NK-92 treated with Interleukin-12 subunit alpha and Interleukin-12 subunit beta, amount 100 ng/mL, for 24 hours (cell line): ENCODE measurements at places on chromosomes 1 and 21.

- no peak for DNase-seq
Observed at GRCh38 chr1:173276922-173277800, 70.0 kb upstream of the TNFSF4 start.

DNA sequence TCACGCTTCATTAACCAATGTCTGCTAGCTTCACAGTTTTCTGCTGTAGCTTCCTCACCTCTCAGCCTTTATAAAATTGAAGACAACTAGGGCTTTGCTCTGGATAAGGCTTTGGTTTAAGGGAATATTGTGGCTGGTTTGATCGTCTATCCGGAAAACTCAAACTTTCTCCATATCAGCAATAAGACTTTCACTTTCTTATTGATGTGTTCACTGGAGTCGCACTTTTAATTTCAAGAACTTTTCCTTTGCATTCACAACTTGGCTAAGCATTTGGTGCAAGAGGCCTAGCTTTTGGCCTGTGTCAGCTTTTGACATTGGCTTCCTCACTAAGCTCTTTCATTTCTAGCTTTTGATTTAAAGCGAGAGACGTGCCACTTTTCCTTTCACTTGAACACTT is 12.9 kb downstream of the COA6 start:
- DNase-seq = no peak

GRCh38 chr21:33033961-33034413 is 8.3 kb downstream of the OLIG2 start:
- no peak for DNase-seq

GRCh38 chr21:39314143-39315027 is 953 bp upstream of the BRWD1 start:
- peak; percentile 55 for DNase-seq

GRCh38 chr1:168288311-168289052 is 7.8 kb downstream of the TBX19 start:
- no peak for DNase-seq

- DNase-seq = no peak
Observed at GRCh38 chr1:186689376-186689775, 9.2 kb upstream of the PTGS2 start.

GRCh38 chr1:30161953-30162352 is 561.4 kb downstream of the MATN1 start:
- no peak for DNase-seq

- DNase-seq = no peak
Observed at GRCh38 chr1:30521261-30521865, 202.0 kb downstream of the MATN1 start.

- DNase-seq = no peak
Observed at GRCh38 chr1:20278692-20279130, 12.0 kb upstream of the VWA5B1 start.

DNA sequence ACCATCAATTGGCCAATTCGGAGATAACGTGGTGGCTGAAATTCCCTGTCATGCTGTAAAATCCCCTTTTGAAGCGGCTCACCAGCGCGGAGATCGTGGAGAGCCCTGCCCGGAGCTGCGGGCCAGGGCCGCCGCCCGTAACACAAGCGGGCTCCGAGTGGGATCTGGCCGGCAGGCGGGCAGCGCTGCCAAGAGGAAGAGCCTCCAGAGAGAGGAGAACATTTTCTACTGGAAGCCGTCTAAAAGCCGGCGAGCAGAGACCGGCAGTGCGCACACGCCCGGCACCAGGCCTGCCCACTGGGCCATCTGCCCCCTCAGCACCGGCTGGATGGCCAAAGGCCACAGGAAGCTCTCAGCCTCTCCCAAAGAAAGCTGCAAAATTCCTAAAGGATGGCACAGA is 15.5 kb downstream of the SSBP3 start:
- DNase-seq = no peak

- DNase-seq = no peak
Observed at GRCh38 chr1:70760154-70760553, 287.5 kb downstream of the PTGER3 start.

DNA sequence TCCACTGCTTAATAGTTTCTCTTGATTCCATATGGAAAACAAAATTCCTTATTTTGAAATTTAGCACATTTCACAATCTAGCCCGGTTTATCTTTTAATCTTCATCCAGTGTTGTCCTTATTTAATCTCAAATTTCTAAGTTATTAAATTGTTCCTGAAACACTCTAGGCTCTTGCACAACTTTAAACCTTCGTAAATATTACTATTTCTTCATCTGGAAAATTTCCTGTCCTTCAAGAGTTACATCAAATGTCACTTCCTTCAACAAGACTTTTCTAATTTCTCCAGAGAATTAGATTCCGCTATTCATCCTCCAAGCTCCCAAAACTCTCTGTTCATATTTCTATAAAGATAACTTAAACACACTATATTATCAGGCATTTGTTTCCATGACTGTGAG is 6.5 kb downstream of the FMO5 start:
- DNase-seq = no peak

DNA sequence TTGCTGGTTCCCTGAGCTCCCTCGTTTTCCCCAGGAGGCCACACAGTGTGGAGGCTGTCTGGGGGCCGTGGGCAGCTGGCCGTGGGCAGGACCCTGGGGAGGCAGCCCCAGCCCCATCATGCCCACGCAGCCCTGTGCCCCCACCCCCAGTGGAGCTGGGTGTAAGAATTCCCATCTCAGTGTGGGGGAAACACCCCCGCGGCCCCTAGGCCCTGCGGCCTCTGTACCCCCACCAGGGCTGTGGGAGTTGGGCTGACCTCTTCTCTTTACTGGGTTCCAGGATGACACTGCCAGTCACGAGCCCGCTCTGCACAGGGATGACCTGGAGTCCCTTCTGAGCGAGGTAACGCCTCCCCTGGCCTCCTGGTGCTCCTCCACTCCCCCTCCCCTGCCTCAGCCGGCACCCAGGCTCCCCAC is 3.7 kb upstream of the PFKL start:
- DNase-seq = no peak

GRCh38 chr1:56967900-56968832 is 2.4 kb upstream of the C8B start:
- no peak for DNase-seq

GRCh38 chr1:232046451-232047306 is 420.1 kb downstream of the DISC1 start:
- no peak for DNase-seq

DNA sequence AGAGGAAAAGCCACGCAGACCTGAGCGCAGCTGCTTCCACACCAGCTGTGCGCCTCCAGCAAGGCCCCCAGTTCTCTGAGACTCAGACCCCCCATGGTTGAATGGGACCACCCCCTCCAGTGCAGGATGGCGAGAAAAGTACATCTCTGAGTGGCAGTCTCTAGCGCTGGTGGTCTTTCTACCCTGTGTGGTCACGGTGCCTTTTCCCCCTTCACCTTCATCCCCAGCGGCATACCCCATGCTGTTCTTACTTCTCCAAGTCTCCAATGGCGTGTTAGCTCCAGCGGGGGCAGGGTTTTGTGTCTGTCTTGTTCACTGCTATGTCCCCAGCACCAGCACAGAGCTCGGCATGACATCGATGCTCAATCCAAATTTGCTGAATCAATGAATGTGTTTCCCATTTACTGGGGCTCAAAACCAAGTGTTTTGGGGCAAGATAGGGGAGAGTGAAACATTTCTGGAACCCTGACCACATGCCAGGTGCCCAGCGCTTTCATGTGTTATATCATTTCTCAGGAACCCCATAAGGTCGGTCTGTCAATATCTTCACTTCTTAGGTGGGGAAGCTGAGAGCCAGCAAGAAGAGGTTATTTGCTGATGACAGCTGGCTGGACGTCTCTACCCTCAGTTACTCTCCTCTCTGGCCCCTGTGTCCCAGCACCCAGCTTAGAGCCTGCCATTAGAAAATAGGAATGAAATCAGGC is 959 bp upstream of the SDC3 start:
- no peak for DNase-seq

DNA sequence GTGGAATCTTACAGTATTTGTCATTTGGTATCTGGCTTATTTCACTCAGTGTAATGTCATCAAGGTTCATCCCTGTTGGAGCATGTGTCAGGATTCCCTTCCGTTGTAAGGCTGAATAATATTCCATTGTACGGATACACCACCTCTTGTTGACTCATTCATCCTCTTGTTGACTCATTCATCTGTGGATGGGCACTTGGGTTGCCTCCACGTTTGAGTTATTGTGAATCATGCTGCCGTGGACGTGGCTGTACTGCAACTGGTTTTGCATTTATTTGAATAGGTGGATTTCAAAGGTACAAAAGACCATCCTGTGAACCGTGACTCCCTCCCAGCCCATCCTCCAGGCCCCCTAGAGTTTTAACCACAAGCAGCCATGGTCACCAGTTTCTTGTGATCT is 11.9 kb upstream of the TCP10L start:
- DNase-seq = no peak

- DNase-seq = no peak
Observed at GRCh38 chr1:192418552-192419285, 101.9 kb downstream of the RGS21 start.

DNA sequence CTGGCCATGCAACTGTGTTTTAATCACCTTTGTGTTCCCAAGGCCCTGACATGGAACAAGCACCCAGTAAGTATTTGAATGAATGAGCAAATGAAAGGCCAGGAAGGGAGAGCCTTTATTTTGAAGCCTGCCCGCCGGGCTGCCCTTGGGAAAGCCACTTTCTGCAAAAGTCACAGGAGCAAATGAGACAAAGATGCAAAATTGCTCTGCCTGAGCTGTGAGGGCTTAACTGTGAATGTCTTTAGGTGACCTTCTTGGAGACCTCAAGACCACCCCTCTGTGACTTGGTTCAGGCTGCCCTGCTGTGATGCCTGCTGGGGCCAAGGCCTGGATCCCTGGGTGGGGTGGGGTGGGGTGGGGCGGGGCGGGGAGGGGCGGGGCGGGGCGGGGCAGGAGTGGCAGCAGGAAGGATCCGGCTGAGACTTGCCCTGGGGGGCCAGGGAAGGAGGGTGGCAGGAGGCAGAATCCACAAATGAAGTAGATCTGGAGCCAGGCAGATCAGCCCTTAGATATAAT is 54.0 kb downstream of the RUNX3 start:
- no peak for DNase-seq

GRCh38 chr1:44416408-44416807 is 11.4 kb downstream of the RNF220 start:
- DNase-seq = no peak

- DNase-seq = no peak
Observed at GRCh38 chr21:42406866-42407265, 3.2 kb downstream of the UBASH3A start.

DNA sequence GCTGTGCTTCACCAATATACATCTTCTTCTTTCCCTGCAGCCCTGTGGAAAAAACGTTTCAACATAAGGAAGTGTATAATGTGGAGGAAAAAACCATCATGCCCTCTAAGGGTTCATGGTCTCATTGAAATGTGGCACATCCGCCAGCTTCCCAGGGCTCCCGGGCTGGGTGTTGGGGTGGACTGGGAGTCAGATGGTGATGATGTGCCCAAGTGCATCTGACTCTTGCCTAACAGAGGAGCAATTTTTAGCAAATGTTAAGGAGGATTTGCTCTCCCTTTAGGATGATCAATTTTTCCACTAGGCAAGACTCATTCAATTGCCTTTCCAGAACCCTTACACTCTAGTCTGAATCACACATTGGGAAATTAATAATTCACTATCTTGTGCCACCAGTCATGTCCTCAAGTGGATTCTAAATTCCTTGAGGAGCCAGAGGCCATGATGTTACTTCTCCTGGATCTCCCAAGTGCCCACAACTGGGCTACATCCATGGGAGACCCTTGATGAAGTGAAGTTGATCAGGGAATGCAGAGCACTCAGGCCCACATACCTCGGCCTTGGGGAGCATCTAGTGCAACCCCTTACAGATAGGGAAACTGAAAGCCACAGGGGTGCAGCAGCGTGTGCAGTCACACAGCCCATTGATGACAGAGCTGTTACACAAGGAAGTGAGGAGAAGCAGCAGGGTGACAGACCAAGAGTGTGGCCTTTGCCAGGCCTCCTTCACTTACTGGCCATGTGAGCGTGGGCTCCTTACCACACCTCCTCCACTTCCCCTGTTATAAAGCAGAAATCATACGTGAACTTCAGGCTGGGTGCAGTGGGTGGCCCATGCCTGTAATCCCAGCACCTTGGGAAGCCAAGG is 100.0 kb upstream of the SLC44A3 start:
- DNase-seq = peak; percentile 7

DNA sequence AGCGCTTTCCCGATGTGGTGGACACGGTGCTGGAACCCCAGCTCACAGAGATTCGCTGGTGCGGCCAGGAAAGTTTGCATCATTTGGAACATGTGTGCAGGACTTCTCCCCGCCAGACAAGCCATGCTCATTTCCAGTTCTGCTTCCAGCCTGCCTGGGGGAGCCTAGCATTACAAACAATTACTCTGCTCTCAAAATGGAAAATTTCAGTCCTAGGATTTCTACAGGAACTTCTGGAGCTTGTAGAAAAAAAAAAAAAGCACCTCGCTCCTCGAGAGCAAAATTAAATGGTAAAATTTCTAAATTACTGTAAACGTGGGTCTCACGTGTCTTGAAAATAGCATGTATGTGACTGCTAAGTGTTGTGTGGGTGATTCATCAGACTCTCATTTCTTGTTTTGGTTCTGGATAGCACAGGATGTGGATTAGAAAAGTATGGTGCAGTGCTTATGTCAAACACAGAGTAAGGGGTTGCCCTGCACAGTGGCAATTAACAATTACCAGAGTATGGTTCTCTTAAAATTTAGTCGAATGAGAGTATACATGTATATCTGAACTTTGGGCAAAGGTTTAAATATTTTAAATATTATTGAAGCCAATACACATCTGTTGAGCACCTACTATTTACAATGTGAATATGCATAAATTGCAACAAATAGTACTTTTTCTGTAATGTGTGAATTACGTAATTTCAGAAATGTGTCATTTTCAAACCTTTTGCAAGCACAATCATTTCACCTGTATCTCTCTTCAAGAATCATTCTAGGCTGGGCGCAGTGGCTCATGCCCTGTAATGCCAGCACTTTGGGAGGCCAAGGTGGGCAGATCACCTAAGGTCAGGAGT is 61.8 kb upstream of the PTGFRN start:
- DNase-seq = peak; percentile 21

GRCh38 chr21:25818121-25818520 is 83.3 kb downstream of the GABPA start:
- no peak for DNase-seq

- DNase-seq = peak; percentile 8
Observed at GRCh38 chr1:182739545-182739944, 50.0 kb upstream of the NPL start.

DNA sequence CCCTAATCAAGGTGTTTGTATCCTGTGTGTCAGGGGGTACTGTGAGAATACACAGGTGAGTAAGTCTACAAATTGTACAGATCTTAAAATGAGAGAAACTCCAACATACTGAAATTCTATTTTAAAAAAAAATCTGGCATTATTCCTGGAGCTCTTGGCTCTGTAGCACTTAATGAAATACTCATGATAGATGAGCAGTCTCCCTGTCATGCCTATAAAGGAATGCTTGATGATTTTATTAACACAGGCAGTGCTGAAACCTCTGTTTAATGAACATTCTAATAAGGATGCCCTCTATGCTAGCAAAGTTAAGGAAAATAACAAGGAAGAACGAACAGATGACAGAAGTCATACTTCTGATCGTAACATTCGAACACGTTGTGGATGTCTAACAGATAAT is 233.9 kb upstream of the NEGR1 start:
- DNase-seq = no peak
